ENCODE measurements at places on chromosomes 7 and 10. TPM values are rescaled to one million over a fixed set of nuclear protein-coding genes. Genes with fewer than 3 reads are reported as not detected.

- DNase-seq = peak; percentile 35
These were observed 50.5 kb upstream of the COBL start for GRCh38 chr7:51366930-51367613.

GRCh38 chr7:36506820-36507219, 117.2 kb downstream of the ANLN start:
- no peak for DNase-seq

DNA sequence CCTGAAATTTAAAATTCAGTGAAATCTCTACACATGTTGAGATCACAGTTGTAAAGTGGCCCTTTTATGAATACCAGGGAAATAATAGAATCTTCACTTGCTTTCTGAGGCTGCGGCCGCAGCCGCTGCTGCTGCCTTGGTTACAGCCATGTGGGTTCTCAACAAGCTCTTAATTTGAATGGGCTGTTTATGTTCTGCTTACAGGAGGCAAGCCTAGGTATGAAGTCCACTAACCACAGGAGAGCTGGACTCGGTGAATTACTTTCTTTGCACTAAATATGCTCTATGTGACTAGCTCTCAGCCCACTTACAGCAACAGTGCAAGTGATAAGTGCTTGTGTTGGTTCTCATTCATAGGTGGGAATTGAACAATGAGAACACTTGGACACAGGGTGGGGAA, 410.8 kb downstream of the SFMBT2 start:
- DNase-seq = no peak

DNA sequence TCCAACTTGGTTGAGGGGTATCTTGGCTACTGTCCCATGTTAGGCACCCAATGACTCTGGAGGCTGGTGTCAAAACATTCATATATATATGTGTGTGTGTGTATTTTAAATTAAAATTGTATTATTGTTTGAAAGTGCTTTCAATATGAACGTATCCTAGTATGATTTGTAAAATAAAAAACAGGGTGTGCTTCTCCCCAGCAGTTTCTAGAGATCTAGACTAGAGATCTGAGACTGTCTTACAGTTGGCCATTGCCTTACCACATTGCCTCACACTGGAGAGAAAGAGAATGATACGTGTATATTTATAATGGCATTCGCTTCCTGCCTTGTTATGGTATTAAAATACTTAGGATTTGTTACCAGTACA, 1.2 kb downstream of the BAG3 start:
- peak; percentile 36 for DNase-seq

GRCh38 chr7:105618016-105618296, 36.7 kb upstream of the EFCAB10 start:
- DNase-seq = no peak

- DNase-seq = no peak
These were observed 8.2 kb upstream of the CLIP2 start for GRCh38 chr7:74280985-74281384.

GRCh38 chr7:140641524-140642195, 1.0 kb upstream of the DENND2A start:
- no peak for DNase-seq

DNA sequence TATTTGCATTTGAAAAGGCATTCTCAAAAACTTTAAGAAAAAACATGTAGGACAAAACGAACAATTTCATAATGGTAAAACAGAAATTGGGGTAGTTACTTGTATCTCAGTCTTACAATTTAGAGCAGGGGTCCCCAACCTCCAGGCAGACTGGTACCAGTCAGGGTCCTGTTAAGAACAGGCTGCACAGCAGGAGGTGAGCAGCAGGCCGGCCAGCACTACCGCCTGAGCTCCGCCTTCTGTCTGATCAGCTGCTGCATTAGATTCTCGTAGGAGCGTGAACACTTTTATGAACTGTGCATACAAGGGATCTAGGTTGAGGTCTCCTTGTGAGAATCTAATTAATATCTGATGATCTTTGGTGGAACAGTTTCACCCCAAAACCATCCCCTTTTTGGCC, 77.3 kb downstream of the SEMA3A start:
- DNase-seq = no peak

- DNase-seq = no peak
These were observed 33.8 kb upstream of the ATXN7L1 start for GRCh38 chr7:105910172-105910571.

DNA sequence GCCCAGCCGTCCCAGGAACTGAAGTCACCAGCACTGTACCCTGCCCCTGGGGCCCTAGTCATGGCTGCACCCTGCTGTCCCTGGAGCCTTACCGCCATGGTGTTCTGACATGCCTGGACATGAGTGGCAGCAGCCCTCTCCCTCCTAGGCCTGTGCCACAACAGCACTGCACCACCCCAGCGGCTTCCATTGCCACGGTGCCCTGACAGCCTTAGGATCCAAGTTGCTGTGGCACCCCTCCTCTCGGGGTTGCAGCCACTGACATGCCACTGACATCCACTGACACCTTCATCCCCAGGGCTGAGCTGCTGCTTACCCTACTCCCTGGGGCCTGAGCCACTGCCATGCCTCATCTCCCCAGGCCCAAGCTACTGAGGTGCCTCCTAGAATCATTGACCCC, 39.6 kb upstream of the SHH start:
- DNase-seq = no peak

- DNase-seq = no peak
These were observed 47.2 kb upstream of the SEMA3E start for GRCh38 chr7:83696101-83696500.

DNA sequence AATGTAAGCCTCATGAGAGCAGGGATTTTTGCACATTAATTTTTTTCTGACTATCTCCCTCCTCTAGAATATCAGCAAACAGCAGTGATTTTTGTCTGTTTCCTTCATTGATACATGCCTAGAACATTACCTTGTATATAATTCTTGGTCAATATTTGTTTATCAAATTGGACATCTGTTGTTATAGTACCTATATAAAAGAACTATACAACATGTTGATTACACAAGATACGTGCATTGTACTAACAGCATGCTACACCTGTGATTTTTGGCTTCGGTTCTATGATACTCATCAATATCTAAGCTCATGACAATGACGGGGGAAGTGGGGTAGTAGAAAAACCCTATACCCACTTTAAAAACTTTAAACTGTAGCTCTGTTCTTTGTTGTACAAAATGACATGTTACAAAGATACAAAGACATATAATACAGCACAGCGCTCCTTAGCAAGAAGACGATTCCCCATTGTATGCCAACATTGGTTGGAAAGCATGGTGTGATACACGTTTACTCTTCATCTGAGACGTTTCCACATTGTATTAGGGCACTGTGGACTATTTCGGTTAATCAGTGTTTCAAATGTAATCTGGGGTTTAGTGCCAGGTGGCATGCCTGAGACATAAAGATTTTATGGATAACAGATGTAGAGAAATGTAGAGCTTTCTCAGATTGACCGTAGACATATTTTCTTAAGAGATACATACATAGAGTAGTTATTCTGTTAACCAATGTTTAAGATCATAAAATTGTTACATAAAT, 70.5 kb upstream of the FOXP2 start:
- no peak for DNase-seq

- DNase-seq = no peak
These were observed 43.5 kb downstream of the TRRAP start for GRCh38 chr7:98921608-98922372.

- peak; percentile 53 for DNase-seq
These were observed 83.9 kb downstream of the JAZF1 start for GRCh38 chr7:28096713-28097112.

DNA sequence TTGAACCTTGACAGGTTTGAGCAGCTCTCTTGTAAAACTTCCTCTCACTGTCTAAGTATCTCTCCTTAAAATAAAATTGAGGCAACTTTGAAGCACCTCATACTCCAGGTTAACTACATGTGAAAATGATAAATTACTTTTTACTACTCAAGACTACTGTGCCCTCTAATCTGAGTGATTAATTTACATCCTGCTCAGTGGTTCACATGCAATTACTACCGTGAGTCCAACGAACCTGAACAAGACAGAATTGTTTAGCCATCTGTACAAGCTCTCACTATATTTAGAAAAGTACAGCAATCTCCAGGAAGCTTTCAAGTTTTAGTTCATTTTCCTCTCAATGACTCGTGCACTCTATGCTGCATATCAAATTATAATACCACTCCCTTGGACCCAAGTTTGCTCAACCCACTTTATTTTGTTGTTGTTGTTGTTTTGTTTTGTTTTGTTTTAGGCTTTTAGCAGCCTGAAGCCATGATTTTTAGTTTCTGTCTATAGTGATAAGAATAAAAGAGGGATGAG, 21.2 kb downstream of the PDE1C start:
- no peak for DNase-seq

DNA sequence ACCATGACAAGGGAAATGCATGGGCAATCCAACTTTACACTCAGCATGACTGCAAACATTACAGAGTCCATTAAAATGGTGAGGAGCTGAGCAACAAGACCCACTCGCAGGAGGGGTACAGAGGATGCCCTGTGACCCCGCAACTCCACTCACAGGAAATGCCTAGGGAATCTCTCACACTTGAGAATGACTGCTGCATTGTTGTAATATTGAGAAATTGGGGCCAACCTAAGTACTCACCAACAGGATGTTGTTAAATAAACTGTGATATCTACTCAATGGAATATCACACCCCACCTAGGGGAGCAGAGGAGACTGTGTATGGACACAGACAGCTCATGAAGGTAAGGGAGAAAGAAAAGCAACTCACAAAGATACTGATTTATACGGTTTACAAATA, 53.4 kb upstream of the CAMK2B start:
- DNase-seq = no peak

GRCh38 chr10:98745645-98746044, 298.9 kb upstream of the HPS1 start:
- DNase-seq = no peak

GRCh38 chr7:91264924-91265681, 870 bp downstream of the FZD1 start:
- DNase-seq = peak; percentile 46

DNA sequence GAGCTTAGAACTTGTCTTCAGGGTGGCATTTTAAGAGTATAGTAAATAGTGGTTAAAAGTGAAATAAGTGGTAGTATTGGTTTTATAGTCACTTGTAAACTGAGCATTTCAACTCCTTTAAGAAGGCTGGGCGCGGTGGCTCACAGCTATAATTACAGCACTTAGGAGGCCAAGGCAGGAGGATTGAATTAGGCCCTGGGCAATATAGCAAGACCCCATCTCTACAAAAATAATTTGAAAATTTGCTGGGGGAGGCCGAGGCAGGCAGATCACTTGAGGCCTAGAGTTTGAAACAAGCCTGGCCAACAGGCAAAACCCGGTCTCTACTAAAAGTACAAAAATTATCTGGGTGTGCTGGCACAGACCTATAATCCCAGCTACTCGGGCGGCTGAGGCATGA, 64.4 kb upstream of the BAMBI start:
- DNase-seq = no peak

GRCh38 chr10:20990604-20991003, 93.5 kb upstream of the NEBL start:
- no peak for DNase-seq

DNA sequence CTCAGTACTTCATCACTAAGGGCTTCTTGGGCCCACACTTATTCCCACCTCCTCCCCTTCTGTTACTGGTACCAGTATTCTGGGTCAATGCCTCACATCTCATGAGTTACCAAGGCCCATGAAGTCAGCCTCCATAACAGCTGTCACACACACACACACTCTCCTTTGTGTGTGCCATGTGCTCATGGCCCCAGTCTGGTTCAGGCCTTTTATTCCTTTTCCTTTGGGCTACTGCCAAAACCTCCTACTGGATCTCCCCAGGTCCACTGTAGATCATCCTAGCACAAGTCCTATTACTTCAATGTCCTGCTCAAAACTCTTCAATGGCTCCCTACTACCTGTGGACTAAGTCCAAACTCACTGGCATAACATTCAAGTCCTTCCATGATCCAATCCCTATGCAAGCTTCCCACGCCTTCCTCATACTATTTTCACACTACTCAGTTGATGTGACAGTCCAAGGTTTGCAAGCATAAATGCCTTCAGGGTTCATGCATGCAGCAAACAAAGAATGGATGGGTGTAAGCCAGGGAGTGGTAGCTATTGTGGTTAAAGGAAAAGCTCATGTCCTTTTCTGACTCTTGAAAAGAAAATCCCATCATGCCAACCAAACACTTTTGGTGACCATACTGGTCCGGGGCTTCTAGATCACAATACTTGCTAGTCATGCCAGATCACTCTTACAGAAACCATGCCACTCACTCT, 68.1 kb downstream of the CCDC6 start:
- no peak for DNase-seq

DNA sequence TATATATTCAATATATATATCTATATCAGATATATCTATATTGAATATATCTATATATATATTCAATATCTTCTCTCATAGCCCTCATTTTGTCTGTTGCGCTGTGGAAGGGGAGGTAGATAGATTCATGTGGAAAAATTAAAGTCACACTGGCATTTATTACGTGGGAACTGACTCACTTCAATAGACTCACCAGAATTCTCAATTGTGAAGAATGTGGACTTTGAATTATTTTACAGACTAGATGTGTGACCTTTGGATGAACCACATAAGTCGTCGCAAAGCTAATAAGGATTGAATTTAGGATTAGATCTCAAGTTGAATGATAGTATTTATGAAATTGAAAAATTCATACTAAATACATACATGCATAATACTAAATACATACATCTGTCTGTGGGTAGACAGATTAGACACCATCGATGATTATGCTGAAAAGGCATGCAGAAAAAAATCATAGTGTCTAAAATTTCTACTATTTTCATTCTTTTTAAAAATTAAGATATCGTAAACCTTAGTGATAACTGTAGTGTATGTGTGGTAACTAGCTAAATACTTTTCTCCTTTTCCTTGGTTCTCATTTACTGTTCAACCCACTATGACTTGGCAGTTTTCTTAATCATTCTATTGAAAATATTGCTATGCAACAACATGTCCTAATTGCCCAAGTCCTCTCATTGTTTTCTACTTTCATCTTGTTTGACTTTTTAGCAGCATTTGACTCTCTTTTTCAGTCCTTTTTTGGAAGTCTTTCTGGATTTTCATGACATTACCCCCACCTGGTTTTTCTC, 61.8 kb upstream of the A1CF start:
- DNase-seq = no peak

DNA sequence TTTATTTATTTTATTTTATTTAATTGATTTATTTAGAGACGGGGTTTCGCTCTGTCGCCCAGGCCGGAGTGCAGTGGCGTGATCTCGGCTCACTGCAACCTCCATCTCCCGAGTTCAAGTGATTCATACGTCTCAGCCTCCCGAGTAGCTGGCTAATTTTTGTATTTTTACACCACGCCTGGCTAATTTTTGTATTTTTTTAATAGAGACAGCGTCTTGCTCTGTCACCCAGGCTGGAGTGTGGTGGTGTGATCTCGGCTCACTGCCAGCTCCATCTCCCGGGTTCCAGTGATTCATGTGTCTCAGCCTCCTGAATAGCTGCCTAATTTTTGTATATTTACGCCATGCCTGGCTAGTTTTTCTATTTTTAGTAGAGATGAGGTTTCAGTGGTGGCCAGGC, 34.2 kb downstream of the AP5Z1 start:
- DNase-seq = no peak

Gene CFAP69
- 11.6 TPM for total RNA-seq

Gene HHEX
- 69.2 TPM for total RNA-seq

Gene SEMA3E
- 19.8 TPM for total RNA-seq

Gene CLEC5A
- total RNA-seq = 11.6 TPM

Gene TEX47
- total RNA-seq = not detected

Gene ZWINT
- total RNA-seq = 5.8 TPM

Gene ITPRID1
- total RNA-seq = 0.43 TPM
